ENCODE measurements at places on chromosomes 5 and 9.

DNA sequence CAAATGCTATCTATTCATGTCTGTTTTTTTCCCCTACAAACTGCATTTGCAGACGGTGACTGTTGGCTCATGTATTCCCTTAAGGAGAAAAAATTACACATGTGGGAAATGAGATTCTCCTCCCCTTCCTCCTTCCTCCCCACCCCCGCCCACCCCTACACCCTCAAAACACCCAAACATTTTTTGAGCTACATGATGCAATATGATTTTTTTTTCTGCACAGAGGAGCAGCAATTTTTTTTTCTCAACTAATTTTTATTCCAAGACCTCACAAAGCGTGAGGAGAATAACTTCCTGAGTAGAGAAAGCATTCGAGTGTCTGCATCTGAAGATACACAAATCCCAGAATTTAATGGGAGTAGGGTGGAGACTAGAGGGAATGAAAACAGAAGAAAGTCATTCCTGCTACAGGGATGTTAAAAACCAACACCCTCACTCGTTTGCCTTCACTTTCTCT is 118.1 kb downstream of the PRDM6 start:
- peak; percentile 78 for DNase-seq

DNA sequence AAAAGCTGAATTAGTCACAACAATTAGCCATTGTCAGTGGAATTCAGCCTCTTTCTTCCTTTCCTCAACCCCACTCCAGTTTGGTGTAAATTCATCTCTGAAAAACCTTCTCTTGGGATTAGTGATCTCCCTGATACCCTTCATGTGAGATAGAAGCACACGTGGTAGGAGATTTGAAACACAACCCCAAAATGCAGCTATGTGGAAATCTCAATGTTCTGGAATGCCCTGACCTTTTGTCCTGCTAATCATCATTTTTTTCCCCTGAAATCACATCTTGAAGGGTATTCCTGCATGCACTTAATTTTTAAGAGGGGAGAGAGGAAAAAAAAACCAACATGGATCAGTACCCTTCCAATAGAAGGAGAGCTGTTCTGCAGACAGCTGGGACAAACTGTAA is 612.6 kb downstream of the EBF1 start:
- no peak for DNase-seq

DNA sequence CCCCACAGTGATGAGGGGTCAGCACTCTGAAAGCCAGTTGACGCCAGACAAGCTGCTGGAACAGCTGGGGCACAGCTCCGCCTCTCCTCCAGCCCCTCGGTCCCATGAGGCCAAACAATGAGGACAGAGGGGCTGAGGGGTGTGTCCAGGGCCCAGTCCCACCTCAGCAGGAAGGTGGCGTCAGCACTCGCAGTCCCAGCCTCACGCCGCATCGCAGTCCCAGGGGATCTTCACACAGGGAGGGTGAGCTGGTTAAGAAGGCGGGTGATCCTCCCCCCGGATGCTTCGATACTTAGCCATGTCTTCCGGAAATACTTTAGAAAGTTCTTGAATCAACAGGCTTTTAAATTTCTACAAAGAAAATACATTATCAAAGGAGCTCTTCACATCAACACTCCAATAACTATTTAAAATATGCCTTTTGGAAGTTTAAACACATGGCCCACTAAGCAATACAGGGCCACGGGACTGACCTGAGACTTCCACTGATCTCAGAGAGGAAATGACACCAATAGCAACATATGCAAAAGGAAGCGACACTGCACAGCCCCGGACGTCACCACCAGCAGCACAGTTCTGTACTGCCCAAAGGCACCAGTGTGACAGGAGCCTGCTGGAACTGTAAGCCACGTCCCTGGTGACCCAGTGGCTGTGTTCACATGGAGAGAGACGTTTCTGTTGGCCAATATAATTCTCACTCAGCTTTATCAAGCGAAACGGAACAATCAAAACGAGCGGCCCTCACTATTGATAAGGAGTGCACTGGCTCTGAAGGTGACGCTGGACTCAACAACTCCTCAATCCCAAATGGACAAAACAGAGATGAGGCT is 5.9 kb downstream of the MED10 start:
- no peak for DNase-seq

GRCh38 chr5:35660451-35660850 is 42.8 kb downstream of the SPEF2 start:
- no peak for DNase-seq

DNA sequence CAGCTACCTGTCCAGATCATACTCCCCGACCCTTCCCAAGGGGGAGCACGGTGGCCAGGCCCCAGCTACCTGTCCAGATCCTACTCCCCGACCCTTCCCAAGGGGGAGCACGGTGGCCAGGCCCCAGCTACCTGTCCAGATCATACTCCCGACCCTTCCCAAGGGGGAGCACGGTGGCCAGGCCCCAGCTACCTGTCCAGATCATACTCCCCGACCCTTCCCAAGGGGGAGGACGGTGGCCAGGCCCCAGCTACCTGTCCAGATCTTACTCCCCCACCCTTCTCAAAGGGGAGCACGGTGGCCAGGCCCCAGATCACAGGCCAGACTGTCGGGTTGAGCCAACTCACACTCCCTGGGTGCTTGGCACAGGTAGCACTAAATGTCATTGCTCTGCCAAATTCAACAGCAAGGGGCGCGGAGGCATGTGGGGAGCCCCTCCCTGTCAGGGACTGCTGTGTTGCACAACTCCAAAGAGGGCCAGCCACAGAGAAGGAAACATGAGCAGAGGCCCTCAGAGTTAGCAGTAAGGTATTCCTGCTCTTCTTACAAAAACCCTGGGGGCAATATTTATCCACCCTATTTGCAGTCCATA is 136.9 kb downstream of the OLFM1 start:
- DNase-seq, result no peak

GRCh38 chr9:792331-793260 is 48.9 kb upstream of the DMRT1 start:
- DNase-seq, result no peak

GRCh38 chr5:3121813-3122212 is 370.3 kb upstream of the IRX2 start:
- no peak for DNase-seq

- DNase-seq, result peak; percentile 15
These were observed 13.0 kb downstream of the DNAJC18 start for GRCh38 chr5:139426203-139426885.

DNA sequence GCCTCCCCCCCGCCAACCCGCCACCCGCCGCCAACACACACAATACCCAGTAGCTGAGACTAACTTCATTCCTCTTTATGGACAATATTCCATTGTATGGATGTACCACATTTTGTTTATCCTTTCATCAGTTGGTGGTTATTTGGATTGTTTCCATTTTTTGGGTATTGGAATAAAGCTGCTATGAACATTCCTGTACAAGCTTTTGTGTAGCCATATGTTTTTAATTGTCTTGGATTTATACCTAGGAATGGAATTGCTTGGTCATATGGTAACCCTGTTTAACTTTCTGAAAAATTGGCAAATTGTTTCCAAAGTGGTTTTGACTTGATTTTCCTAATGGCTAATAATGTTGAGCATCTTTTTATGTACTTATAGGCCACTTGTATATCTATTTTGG is 4.9 kb upstream of the UBTD2 start:
- DNase-seq, result no peak

DNA sequence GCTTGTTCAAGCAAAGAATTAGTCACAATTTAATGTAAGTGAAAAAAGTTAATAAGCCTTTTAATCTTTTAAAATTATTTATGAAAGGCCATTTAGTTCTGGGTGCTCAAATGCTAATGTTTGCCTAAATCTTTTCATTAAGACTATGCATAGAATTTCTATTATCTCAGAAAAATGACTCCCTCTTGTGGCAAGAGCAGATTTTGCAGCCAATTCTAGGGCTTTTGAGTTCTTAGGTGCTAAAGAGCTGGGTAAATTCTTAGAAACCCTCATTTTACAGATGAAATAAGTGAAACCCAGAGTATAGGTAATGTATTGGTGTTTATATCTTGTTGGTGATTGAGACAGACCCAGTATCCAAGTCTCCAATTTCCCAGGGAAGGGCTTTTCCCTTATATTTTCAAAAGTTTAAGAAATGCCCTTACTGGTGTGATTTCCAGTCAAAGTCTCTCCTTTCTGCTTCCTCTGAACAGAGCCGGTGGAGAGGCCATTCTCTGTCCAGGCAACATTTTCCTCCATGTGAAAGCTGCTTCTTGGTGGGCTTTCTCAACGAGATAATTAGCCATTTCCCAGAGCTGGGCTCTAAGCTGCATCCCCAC is 24.1 kb upstream of the PCSK5 start:
- DNase-seq, result peak; percentile 20

DNA sequence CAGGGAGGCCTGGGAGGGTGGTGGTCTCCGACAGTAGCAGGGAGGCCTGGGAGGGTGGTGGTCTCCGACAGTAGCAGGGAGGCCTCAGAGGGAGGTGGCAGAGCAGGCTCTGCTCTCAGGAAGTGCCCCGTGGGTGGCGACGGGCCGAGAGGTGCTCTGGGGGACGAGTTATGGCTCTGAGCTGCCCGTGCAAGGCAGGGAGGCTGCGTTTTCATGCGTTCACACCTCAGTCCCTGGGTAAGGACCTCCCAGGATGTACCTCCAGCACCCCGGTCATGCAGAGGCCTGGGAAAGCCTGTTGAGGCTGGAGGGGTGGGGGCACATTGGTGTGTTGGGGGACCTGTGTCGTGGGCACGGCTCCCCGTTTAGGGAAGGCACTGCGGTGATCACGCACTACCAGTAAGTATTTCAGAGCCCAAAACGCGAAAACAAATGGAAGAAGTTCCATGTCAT is 37.4 kb upstream of the CLPTM1L start:
- DNase-seq, result no peak

GRCh38 chr9:33458444-33458843 is 11.1 kb upstream of the AQP3 start:
- DNase-seq, result no peak

- no peak for DNase-seq
These were observed 14.9 kb upstream of the MACIR start for GRCh38 chr5:103243665-103244064.

GRCh38 chr9:122406070-122406890 is 35.5 kb downstream of the PTGS1 start:
- no peak for DNase-seq

DNA sequence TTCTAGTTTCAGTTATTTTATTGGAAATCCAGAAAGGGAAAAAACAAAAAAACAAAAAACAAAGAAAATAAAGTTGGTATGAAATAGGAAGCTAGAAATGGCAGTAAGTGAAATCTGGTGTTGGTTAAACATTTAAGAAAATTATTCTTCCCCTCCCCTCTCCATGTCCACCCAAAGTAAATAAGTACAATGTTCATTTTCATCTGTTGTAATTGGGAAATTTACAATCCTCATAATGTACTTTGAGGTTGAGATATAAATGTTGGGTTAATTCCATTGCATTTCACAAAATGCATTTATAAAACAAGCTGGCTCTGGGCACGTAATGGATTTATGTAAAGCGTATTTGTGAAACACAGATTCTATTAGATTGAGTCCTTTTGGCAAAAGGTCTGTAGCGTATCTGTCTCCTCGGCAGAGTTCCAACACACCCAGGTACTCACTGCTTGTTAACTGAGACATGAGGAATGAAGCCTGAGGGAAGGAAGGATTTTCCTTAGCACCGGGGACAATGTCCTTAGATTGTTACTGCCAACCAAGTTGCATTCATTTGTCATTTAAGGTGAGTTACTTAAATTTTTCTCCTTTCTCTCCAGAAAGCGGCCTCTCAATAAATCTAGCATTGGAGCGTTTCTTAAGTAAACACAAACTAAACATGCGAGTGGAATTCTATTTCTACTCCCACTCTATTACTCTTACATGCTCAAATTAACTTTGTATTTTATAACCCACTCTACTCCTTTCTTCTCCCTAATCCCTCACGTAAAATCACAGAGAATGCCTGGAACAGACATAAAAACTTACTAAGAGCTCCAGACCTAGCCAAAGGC is 912.3 kb upstream of the WWC1 start:
- DNase-seq, result no peak

- no peak for DNase-seq
These were observed 14.9 kb upstream of the SLC6A3 start for GRCh38 chr5:1460054-1460682.

DNA sequence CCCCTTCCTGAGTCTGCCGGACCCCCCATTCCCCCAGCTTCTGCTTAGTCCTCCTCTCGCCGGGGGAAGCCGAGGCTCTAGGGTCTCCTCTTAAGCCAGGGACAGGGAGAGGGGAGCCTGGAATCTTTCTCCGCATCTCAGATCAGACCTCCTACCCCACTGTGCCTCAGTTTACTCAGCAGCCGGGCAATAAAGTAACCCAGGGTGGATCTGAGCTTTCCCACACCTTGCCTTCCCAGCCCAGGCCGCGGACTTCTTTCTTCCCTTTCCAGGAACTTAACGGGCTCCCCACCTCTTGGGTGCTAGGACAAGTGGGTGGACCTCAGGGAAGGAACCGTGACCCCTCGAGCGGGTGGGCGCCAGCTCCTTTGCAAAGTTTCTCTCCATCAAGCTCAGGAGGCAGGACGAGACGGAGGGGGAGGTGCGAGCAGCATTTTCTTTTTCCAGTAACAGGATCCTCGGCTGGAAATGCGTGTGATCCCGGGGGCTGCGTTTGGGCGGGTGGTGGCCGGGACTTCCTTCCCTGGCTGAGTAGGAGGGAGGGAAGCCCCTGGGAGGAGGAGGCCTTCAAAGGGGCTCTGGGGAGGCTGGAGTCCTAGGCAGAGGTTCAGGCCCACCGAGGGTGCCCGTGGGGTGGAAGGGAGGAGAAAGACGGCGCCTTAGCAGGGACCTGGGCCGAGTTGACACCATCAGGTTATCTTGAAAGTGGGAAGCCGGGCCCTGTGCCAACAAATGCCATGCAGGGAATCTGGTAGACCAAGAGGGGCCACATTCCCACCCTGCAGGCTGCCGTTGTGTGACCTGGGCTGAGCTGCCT is 795 bp downstream of the DAB2IP start:
- no peak for DNase-seq

GRCh38 chr9:72955126-72955455 is 2.2 kb upstream of the ALDH1A1 start:
- no peak for DNase-seq

GRCh38 chr9:33211695-33212393 is 28.1 kb upstream of the SPINK4 start:
- no peak for DNase-seq

DNA sequence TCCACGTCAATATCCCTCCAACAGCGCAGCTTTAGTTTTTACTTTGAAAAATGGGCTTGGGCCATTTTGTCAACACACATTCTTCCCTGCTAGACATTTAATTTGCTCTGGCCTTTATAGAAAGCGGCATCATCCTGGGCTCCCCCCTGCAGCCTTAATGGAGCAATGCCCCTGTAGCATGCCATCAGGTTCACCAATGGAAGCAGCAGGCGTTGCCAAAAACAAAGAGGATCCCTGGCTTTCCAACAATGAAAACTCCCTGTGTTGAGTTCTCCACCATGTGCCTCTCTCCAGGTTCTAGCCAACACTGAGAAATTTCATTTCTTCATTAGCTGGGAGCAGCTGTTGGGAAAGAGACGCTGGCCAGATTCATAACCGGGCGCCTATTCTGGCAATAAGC is 139.5 kb downstream of the ZNF622 start:
- DNase-seq, result no peak

DNA sequence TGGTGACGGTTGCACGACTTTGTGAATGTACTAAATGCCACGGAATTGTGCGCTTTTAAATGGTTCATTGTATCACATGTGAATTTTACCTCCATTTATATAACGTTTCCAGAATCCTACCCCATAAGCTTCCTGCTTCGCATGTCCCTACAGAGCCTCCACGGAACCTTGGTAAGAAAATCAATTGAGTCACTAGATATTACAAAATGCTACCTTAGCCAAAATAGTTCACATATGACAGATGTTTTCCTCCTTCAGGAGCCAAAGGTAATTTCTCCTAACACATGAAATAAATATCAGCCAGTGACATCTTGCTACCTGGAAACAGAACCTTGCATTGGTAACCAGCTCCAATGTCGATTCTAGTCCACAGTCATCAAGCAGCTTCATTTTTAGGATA is 125.1 kb downstream of the TTLL11 start:
- DNase-seq, result no peak

- peak; percentile 93 for DNase-seq
These were observed 168.5 kb downstream of the AUH start for GRCh38 chr9:91193087-91193657.

Data from fibroblast of skin of left quadriceps (primary cell).